Pancreas (tissue), 10 donors: ENCODE measurements at places on chromosomes 5 and 9.

DNA sequence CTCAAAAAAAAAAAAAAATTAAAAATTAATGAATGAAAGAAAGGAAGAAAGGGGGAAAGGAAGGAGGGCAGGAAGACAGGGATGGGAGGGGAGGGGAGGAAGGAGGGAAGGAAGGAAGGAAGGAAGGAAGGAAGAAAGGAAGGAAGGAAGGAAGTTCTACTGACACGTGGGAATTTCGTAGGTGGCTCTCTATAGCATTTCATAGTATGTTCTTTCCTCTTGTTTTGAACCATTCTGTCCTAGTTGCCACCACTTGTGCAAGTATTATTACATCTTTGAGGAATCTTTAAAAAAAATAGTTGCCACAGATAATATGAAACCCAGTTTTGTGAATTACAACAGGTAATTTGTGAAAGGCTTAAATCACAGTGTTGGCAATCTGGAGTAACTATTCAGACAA, 253.8 kb downstream of the BNC2 start:
- DNase-seq: no peak

GRCh38 chr5:36447776-36448175, 146.1 kb upstream of the RANBP3L start:
- no peak for DNase-seq

DNA sequence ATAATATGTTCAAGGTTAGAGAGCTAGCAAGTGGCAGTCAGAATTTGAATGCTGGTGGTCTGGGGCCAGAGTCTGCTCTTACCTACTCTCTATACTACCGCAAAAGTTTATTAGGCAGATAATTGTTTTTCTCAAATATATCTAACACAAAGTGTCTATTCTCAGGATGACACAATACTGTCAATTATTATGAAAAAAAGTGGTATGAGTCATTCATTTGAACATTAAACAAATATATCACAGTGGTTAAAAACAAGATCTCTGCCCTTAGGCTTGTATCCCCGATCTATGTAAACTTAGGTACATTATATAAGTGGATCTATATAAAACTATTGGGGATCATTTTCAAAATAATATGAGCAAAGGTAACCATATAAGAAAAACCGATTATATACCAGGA, 354.9 kb downstream of the CETN3 start:
- DNase-seq: no peak

- DNase-seq: no peak
These were observed 480.0 kb upstream of the PAPPA start for GRCh38 chr9:115673599-115673998.

DNA sequence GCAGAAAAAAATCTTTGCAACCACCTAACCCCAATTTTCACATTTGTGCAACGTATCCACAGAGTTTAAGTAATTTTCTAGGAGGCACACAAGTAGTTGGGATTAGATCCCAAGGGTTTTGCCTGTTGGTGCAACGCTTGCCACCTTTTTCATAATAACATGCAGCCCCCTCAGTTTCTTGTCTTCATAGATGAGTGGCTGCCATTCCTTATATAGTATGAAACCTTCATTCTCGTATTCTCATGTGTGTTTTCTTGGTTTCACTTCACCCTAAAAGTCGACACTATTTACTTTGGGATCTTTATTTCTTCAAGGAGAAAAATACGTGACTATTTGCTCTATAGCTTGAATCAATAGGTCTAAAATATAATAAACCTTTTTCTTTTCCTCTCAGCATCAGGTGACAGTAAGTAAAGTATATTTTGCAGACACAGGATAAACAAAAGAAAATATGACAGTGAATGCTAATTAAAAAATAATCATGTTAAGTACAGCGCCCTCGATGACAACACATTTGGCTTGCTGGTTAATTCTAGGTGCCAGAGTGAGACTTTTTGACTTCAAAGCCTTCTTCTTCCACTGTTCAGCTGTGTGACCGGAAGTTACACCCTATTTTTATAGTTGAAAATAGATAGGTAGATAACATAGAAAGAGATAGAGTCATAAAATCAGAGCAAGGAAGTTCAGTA, 342.8 kb upstream of the CCNG1 start:
- DNase-seq: no peak

DNA sequence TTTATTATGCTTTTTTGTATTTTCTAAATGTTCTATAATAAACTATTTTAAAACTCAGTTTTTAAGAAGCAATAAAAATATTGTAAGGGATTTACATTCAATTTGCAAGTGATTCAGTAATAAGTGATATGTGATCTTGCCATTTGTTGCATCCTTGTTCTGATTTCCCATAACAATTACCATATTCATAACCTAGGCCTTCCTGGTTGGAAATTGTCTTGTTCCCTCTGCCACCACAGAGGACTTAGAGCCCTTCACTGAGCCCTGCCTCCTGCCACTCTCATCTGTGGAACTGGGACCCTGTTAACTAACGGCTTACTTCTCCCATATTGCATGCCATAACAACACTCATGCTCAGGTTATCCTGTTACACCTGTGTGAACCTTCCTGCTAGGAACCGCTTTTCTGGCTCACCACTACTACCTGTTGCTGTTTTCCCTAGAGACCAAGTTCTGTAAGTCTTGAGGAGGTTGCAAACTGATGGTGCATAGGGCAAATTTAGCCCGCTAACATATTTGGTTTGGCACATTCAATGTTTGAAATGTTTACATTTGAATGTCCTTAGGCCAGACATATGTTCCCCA, 32.9 kb upstream of the DTWD2 start:
- no peak for DNase-seq

GRCh38 chr5:84191281-84191680, 193.4 kb downstream of the EDIL3 start:
- no peak for DNase-seq

GRCh38 chr9:120482424-120483186, 97.4 kb downstream of the CDK5RAP2 start:
- no peak for DNase-seq

- DNase-seq: no peak
These were observed 68.9 kb upstream of the TAF1L start for GRCh38 chr9:32704343-32704742.

GRCh38 chr9:129406278-129407225, 214.3 kb downstream of the C9orf50 start:
- no peak for DNase-seq

DNA sequence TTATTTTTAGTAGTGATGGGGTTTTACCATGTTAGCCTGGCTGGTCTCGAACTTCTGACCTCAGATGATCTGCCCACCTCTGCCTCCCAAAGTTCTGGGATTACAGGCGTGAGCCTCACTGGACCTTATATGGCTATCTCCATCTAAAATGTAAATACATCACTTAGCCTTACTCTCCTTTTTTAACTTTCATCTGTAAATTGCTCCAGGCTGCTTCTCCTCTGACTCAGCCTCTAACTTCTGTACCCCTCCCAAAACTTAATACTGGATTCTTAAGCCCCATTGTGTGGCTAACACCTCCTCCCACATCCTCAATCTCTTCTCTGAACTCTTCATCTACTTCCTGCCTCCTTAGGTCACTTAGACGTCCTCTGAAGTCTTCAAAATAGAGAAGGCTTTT, 4.0 kb downstream of the SNX30 start:
- no peak for DNase-seq

- DNase-seq: no peak
These were observed 79.3 kb downstream of the RMI1 start for GRCh38 chr9:84059936-84060335.

GRCh38 chr9:89888233-89888632, 283.4 kb downstream of the GADD45G start:
- DNase-seq: no peak

DNA sequence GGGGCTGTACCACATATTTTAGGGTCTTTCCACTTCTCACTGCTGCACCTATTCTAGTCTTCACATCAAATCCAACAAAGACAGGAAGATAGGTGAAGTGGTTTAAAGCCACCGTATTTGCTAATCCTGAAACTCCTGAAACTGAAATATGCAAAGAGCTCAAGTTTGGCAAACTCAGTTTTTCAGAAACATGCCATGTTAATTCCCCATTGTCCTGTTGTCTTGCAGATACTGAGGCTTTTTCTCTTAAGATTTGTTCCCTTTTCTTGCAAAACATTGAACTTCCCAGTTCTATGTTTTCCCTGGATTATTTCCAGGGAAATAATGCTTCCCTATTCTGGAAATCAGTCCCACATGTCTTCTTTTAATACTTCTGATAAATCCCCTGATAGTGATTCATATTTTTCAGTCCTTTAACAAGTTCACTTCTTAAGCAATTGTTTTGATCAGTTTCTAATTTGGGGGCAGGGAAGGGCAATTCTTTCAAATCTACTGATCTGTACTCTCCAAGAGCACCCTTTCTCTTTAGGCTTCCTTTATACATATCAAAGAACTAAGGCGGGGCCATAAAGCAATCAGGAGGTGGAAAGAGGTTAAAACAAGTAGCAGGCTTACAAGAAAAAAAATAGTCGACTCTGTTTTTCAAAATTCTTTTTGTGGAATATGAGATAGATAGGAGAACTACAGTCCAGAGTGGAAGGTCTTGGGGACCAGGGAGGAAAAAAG, 648.5 kb downstream of the BNC2 start:
- no peak for DNase-seq

GRCh38 chr9:116160676-116161571, 7.3 kb downstream of the PAPPA start:
- DNase-seq: no peak

DNA sequence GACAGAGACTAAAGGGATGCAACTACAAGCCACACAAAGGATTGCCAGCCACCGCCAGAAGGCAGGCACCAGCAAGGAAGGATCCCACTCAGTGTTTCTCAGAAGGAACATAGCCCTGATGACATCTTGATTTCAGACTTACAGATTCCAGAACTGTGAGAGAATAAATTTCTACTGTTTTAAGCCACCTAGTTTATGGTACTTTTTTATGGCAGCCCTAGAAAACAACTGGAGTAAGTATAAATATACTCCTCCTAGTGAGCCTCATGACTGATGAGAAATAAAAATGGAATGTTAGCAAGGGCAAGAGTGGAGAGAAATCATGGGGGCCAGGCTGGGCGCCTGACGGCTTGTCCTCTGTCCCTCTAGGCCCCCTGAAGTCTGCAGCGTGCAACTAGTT, 307.3 kb downstream of the PIK3R1 start:
- no peak for DNase-seq

- DNase-seq: no peak
These were observed 61.5 kb downstream of the LNPEP start for GRCh38 chr5:96997265-96997859.

DNA sequence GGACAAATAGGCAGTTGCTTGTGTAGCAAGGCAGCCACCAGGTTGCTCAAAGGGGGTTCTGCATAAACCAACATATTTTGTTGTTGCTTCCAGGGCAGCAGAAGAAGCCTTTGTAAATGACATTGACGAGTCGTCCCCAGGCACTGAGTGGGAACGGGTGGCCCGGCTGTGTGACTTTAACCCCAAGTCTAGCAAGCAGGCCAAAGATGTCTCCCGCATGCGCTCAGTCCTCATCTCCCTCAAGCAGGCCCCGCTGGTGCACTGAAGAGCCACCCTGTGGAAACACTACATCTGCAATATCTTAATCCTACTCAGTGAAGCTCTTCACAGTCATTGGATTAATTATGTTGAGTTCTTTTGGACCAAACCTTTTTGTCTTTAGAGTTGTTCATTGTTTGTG, 20.8 kb downstream of the CLTA start:
- DNase-seq: no peak

- DNase-seq: no peak
These were observed 10.4 kb downstream of the CCL28 start for GRCh38 chr5:43401827-43402226.

DNA sequence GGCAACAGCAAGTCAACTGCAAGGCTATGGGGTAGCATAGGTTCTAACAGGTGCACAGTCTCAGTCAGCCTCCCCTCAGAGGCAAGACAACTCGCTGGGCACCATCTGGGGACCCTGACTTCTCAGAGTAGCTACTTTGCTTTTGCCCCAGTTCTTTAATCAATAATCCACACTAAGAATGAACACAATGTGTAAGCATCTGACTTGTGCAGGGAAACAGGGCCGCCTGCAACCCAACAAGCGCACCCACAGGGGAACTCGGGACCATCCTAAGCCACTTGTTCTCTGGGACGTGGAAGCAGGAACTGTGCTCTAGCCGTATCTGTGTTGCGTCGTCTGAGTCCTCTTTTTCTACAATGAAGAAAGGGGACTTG, 1.9 kb downstream of the MOB3B start:
- DNase-seq: no peak

GRCh38 chr9:36572515-36573418, at the start of gene MELK:
TSS of gene MELK (plus strand) at chr9:36572895. CDS start at chr9:36581682, 8,787 bp downstream.
- DNase-seq: peak; percentile 89

DNA sequence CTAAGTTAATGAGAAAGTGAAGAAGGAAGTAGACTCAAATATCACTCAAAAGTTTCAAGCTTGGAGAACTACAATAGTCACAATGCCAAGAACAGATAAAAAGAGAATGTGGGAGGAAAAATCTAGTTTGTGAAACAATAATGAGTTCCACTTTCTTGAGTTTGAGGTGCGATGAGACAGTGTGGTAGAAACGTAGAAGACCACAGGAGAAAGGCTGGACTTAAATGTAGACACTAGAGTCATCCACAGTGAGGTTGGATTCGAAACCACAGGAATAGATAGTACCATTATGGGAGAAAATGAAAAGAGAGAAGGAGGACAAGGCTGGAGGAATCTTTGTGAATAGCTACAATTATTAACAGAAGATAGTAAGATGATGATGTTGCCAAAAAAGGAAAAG, 141.1 kb upstream of the LRRTM2 start:
- no peak for DNase-seq

DNA sequence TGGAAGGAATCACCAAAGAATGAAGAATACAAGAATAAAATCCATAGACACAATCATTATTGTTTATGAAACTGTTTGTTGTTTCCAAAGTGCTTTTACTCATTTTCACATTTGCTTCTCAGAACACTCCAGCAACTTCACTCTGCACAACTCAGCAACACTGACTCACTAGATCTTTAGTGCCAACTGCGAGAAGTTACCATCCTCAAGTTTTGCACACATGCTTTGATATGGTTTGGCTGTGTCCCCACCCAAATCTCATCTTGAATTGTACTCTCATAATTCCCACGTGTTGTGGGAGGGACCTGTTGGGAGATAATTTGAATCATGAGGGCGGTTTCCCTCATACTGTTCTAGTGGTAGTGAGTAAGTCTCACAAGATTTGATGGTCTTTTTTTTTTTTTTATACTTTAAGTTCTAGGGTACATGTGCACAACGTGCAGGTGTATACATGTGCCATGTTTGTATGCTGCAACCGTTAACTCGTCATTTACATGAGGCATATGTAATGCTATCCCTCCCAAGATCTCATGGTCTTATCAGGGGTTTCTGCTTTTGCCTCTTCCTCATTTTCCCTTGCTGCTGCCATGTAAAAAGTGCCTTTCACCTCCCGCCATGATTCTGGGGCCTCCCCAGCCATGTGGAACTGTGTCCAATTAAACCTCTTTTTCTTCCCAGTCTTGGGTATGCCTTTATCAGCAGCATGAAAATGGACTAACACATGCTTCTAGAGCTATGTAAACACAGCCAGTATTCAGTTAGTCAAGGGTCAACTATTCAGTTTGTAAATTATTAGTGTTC, 36.9 kb downstream of the CLINT1 start:
- DNase-seq: no peak

DNA sequence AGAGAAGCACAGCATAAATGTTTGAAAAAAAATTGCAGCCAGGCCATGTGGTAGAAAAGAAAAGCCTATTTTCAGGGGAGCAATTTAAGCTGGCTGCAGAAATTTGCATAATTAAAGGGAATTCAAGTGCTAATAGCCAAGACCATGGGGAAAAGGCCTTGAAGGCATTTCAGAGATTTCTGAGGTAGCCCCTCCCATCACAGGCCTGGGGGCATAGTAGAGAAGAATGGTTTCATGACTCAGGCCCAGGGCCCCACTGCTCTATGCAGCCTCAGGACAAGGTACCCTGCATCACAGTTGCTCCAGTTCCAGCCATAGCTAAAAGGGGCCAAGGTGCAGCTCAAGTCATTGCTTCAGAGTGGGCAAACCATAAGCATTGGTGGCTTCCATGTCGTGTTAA, 1416.0 kb downstream of the EFNA5 start:
- no peak for DNase-seq
